ENCODE measurements at places on chromosomes 3 and 15.

DNA sequence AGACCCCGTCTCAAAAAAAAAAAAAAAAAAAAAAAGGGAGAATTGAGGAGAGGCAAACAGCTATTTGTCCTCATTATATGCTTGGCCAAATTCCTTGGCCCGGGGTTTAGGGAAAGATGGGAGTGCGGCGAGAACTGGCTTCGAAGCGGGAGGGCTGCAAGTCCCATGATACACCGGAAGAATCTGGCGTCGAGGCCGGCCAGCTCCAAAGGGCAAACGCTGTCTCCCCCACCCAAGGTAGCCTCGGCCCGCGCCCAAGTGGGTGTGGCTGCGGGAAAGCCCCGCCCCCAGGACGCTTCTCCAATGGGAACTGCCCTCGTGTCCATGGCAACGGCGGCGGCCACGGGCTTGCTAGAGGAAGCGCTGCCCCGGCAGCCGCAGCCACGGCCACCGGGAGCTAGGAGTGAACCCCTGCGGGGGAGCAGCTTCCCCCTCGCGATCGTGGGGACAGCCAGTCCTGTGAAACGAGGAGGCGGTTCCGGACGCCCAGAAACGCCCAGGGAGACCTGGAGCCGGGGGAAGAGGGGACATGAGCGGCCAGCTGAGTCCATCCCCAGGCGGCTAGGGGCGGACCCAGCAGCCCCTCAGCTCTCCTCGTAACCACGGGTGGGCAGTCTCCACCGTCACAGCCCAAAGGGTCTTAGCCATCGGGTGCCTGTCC lies at the start of gene TTLL13:
TTLL13 (plus strand) TSS at position 354 of the 661 bp plus-strand sequence. CDS start 1,075 bp downstream, outside the sequence.
- peak; percentile 96 for DNase-seq

DNA sequence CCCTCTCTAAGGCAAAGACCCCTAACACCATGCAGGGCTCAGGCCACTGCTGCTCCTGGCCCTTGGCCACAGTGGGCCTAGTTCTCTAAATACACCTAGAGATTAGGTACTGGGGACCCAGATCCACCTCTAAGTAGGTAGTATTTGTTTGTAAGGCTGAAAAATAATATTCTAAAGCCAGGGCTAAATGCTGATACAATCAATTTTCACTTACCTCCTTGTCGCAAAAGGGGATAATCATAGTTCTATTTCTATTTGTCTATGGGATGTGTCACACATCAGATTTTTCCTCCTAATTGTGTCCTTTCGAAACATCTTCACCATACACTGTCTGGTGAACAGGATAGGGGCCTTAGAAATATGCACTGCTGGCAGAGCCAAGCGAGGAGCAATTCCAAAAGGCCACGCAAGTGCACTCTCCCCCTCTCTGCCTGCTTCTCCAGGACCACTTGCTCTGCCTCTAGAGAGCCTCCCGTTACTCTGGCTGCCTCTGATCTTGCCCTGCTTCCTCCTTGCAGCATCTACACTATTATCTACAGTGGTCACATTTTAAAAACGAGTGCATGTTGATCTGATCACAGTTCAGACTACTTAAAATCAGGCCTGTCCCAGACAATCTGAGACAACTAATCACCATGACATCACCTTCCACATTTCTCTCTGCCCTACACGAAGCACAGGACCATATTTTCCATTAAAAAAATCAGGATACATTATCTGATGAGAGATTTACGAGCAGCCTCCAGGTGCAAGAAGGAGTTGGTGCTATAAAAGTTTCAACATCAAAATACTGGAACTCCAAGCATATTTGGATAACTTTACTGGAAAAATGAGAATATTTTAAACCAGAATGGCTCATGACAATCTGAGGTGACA lies 115.4 kb downstream of the MYLK start:
- DNase-seq, result no peak

GRCh38 chr15:60574801-60575631 lies 96.1 kb upstream of the ICE2 start:
- DNase-seq, result no peak

DNA sequence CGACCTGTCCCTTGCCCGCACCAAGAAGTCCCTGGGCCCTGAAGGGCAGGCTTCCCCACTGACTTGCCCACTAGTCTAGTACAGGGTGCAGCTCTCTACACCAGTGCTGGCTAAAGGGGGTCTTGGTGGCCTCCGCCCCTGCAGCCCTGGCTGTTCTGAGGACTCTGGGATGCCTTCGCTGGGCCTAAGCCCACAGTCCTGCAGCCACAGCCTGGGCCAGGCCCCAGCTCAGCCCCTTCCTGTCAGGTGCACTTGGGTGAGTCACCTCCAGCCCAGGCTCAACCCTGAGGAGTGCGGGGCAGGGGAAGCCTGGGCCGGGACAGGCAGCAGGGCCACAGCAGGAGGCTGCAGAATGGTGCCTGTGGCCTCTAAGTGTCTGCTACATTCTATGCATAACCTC lies 971 bp downstream of the C3orf22 start:
- no peak for DNase-seq

DNA sequence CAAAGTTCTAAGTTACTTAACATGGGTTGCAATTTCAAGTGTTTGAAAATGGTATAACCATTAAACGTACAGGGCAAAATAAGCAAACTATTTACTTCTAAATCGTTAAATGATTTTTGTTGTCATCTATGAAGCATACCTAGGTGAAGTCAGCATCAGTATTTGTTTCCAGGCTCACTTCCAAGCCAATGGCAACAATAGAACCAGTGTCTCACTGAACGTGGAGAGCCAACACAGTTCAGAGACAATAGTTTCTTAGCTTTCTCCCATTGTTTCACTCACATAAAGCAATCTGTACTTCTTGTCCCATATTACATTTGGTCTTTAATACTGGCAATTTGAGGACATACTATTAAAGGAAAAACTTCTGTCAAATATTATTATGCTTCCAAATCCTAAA lies 397.2 kb downstream of the MECOM start:
- DNase-seq, result no peak

DNA sequence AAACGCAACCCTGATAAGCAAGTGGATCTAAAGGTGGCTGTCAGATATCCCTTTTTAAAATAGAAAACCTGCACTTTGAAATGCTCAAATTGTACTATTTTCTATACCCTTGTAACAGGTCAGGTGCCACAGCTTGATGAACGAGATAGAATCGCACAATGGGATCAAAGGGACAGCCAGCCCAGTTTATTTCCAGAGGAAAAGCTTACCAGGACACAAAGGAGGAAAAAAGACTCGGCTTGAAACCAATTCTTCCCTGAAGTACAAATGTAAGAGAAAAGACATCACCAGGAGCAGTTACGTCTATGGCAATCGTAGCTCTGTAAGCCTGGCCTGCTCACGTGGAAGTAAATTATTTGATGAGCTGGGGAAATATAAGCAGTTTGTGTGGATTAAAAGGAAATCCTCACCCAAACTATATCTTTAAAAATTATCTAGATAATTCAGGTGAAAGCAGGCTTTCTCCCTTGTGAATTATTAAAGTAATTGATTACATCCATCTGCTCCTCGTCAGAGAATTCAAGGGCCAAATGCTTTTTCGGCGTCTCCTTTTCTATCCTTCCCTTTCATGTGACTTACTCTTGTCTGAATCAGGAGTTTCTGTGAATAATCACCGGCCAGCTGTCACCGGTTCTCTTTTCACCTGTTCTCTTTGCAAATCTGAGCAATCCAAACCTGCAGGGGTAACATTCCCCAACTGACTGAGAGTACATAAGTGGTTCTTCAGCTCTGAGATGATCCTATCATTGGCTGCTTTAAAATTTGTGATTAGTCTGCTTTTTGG lies 339.2 kb upstream of the ONECUT1 start:
- no peak for DNase-seq

DNA sequence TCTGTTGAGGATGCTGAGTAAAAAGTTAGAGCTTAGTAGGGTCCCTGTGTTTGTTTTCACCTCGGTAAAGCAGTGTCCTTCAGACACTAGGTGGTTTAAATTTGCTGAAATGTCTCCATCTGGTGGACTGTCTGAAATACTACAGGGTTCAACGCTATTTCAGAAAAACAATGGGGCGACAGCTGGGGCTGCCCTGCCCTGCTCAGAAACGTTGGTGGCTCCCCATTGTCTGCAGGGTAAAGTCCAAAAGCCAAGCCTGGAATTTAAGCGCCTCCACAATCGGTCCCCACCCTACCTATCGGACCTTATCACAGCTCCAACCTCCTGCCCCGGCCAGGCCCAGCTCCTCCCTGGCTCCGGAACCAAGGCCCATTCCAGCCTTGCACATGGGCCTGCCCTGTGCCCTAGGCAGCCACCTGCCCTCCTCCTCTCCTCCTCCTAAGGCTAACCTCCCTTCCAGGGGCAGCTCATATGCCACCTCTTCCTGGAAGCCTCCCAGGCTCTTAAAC lies 4.3 kb upstream of the TSEN2 start:
- DNase-seq, result peak; percentile 68

DNA sequence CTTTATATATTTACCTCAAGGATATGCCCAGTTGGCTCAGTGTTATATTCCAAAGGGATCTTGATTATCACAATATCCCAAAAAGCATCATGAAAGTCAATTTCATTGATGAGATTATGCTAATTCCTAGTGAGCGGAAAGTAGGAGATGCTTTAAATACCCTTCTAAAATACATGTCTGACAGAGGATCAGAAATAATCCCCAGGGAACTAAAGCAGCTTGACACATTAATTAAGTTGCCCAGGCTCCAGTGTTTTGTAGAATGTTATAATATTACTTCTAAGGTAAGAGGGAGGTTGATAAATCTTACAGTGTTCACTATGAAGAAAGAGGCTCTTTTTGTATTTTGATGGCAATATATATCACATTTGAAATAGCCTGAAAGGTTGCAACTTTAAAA lies 767.5 kb upstream of the ROBO1 start:
- DNase-seq, result no peak

- no peak for DNase-seq
Measured at GRCh38 chr15:70150405-70150747, 52.7 kb upstream of the TLE3 start.

DNA sequence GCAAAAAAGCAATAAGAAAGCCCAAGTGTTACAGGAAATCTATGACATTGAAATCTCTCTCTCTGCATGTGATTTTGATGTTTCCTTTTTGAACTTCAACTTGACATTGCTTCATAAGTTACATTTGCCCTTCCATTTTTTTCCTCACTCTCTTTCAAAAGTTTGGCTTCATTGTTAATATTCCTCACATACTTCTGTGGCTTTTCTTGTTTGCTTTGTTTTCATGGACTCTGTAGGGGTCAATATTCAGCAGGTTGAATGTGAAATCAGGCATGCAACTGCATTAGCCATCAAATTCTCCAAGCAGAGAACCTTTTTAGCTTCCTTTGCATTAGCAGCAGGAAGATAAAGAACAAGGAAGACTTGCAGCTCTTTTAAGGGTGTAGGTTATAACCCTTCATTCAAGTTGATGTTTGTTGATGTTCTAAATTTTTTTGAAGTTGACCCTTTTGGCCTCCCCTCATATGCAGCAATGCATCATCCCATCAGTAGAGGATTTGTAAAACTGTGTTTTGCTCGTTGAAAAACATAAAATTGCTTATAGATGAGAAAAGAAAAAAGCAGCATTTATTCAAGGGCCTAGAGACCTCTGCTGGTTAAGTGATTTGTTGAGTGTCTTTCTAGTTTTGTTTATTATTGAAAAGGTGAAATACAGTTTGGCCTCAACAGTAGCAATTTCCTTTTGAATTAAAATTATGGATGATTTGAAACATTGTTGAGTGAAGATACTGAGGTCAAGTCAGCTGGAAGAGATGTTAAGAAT lies 211.4 kb downstream of the IL5RA start:
- no peak for DNase-seq

GRCh38 chr3:124035463-124036121 lies 43.7 kb upstream of the ROPN1 start:
- DNase-seq, result no peak
